ENCODE measurements at places on chromosomes 13 and 19.

DNA sequence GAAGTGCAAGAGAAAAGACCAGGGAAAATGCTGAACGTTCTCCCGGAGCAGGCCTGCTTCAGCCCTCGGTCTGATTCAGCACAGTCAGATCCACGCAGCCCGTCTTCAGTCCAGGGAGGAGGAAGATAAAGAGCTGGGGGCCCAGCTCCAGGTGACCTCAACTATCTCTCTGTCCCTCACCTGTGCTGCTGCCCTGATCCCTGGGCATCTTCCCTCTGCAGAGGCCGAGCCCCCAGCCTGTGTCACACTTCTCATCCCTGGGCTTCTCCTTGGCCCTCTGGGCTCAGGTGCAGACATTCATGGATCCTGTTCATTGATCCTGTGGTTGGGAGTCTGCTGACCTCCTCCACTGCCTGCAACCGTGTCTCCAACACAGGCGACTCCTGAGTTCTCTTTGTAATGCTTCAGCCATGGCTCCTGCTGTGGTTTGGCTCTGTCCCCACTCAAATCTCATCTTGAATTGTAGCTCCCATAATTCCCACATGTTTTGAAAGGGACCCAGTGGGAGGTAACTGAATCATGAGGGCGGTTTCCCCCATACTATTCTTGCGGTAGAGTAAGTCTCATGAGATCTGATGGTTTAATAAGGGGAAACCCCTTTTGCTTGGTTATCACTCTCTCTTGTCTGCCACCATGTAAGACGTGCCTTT lies 27.9 kb downstream of the COL4A2 start:
- no peak for DNase-seq

DNA sequence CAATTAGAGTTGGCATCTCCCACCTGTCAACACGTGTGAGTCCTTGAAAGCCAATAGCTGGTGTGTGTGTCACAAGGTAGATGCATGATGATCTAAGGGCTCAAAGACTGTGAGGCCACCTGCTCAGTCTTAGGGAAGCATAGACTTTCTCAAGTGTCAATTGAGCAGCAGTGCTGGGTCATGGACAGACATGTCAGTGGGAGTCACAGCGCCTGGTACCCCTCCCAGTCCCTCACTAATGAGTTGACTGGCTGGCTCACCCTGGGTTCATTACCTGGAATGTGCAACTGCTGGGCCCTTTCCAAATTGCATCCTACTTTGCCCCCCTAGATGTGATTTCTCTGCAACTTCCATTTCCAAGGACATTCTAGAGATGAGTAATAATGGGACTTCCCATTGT lies 9.1 kb upstream of the PSG6 start:
- no peak for DNase-seq

DNA sequence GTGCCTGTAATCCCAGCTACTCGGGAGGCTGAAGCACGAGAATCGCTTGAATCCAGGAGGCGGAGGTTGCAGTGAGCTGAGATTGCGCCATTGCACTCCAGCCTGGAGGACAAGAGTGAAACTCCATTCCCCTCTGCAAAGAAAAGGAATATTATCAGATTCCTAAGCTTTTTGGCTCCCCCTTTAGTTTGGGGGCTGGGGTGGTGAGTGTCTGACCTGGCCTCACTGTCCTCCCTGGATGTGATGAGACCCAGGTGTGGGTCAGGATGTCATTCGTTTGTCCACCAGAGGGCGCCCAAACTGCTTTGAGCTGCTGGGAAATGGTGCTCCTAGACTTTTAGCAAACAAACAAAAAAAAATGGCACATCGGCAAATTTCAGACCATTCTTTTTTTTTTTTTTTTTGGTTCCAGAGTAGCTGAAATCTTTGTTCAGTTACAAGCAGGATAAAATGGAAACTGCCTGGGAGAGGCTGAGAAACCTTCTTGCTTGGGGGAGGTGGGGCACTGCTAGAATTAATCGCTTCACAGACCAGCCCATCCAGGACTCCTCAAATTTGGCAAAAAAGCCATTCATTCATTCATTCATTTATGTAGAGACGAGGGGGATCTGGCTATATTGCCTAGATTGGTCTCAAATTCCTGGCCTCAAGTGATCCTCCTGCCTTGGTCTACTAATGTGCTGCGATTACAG lies 29.4 kb downstream of the SPC24 start:
- DNase-seq = peak; percentile 80

DNA sequence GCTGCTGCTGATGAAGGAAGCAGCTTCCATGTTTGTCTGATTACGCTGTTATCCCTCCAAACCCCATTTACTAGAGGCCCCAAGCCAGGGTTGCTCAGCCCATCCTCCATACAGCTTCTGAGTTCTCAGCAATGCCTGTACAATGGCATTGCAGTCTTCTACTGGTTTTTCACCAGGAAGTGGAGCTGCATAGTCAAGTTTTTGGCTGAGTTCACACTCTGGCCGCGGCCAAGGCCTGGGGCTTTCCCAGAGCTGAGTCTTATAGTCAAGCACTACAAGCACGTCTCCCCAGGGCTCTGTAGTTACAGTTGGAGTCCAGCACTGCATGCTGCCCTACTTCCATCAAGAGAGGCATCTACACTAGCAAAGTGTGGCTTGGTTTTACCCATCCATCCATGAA lies 182.5 kb downstream of the POU4F1 start:
- no peak for DNase-seq

DNA sequence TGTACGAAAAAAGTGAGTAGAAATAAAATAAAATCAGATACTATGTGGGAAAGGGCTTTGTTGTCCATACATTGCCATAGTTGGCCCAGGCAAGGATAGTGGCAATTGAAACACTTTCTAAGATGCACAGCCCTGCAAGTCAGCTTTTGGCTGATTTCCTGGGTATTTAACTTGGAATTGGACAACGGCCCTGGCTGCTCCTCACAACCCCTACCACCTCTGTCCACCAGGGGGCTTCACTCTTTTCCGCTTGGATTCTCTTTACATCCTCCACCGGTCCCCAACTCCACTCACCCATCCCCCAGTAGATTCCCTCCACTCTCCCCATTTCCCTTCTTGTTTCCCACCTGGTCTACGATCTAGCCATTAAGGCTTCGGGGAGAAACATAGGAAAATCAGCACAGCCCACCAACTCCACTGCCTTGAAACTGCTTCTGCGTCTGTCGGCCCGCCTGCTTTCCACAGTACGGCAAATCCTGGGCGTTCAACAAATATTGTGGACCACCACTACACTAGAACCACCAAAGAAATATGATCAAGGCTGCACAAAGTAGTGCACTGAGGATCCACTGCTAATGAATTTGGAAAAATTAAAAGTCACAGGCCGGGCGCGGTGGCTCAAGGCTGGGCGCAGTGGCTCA lies 48.6 kb upstream of the GTF3A start:
- peak; percentile 54 for DNase-seq

GRCh38 chr19:28028881-28029444 lies 1184.0 kb downstream of the UQCRFS1 start:
- no peak for DNase-seq

- no peak for DNase-seq
Observed at GRCh38 chr19:57935731-57936130, 529 bp upstream of the ZNF418 start.
